ENCODE measurements at places on chromosomes 1 and 21.

- DNase-seq, result no peak
Observed at GRCh38 chr21:37566790-37567615, 200.4 kb downstream of the DYRK1A start.

- no peak for DNase-seq
Observed at GRCh38 chr21:29125191-29125590, 5.3 kb upstream of the MAP3K7CL start.

GRCh38 chr1:154773551-154773950 is 96.5 kb downstream of the KCNN3 start:
- no peak for DNase-seq

- DNase-seq, result no peak
Observed at GRCh38 chr21:28419811-28420210, 572.9 kb downstream of the LTN1 start.

DNA sequence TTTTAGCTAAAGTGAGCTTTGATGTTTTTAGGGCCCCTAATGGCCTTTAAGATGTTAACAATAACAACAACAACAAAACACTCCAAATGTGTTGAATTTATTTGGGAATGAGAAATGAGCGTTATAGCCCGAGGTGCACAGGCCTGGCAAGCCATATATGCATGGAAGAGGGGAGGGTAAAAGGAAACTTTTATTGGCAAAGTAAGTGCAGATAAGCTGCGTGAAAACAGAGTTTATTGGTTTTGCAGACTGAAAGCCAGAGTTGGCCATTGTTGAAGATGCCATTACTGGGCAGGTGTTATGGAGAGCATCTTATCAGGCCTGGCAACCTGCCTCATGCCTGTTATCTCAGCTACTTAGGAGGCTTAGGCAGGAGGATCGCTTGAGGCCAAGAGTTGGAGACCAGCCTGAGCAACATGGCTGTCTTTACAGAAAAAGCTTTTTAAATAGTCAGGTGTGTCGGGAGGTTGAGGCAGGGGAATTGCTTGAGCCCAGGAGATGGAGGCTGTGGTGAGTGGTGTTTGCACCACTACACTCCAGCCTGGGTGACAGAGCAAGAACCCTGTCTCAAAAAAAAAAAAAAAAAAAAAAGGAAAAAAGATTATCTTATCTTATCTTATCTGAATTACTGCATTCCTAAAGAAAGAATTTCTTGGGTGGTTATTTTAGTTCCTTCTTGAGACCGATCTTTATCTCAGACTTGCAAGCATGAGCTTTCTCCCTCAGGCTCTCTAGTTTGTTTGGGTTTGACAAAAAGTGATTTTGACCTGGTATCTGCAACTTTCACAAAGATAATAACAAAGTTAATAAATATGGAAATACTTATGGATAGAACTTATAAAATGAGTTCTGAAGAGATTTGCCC is 1.7 kb downstream of the PATJ start:
- no peak for DNase-seq

GRCh38 chr1:25107643-25108010 is 124.7 kb downstream of the SYF2 start:
- no peak for DNase-seq

GRCh38 chr21:46448108-46448507 is 10.6 kb upstream of the DIP2A start:
- DNase-seq, result no peak

DNA sequence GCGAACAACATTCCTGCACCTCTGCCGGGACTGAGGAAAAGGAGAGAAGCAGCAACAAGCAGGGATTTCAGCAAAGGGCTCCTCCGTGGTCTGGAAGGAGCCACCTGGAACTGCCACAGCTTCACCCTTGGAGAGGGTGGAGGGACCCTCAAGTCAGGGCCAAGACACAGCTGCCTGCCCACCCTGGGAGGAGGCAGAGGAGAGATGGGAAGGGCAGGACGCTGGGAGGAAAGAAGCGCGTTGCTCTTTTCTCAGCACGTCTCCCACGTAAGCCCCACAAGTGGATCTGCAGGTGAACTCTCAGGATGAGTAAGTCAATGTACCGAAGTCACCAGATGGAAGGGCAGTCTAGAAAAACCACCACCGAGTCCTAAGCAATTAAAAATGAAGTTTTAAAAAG is 39.6 kb downstream of the SLC19A1 start:
- no peak for DNase-seq

GRCh38 chr1:231337043-231337471 is 595 bp downstream of the EXOC8 start:
- DNase-seq, result no peak

DNA sequence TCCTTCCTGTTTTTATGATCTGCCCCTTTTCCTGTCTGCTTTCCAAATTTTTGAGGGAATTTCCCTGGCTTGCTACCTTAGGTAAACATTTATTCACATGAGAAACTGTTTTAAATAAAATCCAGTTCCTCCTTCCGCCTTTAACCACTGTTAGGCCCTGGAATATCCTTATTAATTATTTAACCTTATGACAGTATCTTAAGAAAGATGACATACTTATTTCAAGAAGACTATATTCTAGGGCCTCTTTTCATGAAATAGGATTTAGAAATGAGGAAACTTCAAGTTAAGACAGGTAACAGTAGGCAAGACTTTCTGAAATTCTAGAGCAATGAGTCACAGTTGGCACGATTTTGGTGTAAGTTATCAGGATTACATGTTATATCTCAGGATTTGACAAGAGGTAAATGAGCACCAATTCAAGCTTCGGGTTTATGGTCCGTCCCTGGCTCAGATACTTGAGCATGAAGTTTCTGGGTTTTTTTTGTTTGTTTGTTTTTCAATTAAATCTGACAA is 2.0 kb upstream of the TNFSF18 start:
- no peak for DNase-seq

GRCh38 chr1:59128239-59128736 is 168.6 kb upstream of the FGGY start:
- no peak for DNase-seq

DNA sequence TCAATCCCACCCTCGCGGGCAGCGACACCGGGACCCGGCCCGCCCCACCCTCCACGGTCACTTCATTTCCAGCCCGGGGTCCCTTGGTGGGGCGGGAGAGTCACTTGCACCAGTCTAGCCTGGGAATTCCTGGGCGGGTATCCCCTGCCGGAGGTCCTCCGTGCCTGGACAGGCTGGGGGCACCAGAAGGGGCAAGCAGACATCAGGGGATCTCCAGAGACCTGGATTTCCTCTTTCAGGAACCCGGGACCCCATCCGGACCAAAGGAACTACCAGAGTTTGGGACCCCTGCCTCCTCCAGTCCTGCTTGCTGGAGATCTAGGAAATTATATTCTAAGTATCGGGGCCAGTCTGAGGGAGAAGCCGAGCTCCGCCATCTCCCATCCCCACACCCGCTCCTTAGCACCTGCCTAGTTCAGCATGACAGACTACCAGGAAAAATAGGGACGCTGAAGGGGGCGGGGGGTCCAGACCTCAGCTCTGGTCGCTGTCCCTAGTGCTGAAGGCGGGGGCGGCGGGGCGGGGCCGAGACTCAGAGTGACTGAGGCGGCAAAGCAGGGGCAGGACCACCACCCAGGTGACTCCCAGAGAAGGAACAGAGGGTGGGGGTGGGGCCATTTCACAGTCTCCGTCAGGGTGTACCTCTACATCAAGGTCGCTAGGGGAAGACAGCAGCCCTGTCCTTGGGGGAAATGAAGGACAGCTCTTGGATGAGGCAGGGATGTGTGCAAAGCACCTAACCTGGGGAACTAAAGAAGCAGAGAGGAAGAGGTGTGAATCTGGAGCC is 832 bp downstream of the HCN3 start:
- peak; percentile 61 for DNase-seq

DNA sequence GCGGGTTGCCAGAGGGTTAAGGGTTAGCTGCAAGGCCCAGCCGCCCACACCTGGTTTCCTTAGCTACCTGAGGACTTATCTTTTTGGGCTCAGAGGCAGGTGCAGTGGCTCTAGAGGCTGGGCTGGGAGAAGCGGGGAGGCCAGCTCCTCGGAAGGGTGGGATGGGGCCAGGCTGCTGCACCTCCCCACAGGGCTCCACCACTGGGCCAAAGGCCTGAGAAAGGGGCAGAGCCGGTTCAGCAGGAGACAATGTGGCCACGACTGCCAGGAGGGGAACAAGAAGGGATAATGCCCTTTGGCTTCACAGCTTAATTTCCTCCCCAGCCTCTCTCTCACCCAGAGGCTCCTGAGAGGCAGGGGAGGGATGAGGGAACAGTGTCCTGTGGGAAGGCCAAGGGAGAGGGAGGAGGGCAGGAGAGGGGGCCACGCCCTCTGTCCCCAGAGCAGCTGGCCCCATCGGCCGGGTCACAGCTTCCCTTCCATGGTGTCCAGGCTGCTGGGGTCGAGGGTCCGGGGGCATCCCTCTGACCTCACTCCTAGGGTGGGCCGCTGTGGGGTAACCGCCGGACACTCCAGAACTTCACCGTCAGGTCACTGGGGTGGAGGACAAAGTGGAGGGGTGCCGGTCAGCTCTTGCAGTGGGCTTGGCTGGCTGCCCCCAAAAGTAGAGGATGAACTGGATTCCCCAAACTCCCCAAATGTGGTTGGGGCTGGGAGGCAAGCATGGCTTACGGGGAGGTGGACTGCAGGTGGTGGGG is 50.4 kb downstream of the KIF21B start:
- DNase-seq, result no peak

- DNase-seq, result no peak
Observed at GRCh38 chr1:30847358-30847972, 61.1 kb downstream of the SDC3 start.

DNA sequence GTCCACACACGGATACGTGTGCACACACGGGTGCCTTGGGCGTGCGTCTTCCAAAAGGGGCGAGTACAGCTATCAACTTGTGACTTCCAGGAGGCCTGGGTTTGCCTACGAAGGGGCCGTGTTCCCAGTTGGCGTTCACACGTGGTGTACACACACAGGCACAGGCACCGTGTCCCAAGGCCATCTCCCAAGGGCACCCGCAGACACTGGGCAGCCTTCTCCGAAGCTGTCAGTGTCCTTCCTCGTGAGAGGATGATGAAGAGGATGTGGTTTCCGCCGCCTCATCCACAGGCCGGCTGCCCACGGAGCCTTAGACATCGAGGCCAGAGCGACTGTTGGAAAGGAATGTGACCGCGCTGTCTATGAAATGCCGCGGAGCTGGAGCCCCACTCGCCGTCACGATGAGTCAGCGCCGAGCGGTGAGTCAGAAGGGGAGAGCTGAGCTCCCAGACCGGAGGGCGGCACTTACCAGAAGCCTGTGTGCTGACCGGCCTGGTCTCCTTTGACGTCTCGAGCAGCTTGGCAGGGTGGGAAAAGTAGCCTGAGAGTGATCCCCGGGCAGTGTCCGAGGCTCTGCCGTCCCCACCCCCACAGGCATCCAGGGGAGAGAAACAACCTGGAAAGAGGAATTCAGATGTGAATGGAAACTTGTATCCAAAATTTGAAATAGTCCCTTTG is 141.4 kb upstream of the ARHGEF16 start:
- DNase-seq, result peak; percentile 28

DNA sequence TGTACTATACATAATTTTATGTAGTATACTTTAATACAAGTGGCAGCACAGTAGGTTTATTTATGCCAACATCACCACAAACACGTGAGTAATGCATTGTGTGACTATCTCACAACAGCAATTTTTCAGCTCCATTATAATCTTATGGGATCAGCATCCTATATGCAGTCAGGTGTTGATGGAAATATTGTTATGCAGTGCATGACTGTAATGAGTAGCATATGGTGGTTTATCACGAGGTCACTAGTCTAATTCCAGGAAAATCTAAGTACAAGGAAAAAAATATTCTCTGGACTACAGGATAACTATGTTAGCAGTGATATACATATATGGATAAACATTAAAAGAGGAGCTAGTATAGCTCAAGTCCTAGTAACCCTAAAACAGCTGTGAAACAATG is 69.0 kb downstream of the ATP1B1 start:
- DNase-seq, result no peak

DNA sequence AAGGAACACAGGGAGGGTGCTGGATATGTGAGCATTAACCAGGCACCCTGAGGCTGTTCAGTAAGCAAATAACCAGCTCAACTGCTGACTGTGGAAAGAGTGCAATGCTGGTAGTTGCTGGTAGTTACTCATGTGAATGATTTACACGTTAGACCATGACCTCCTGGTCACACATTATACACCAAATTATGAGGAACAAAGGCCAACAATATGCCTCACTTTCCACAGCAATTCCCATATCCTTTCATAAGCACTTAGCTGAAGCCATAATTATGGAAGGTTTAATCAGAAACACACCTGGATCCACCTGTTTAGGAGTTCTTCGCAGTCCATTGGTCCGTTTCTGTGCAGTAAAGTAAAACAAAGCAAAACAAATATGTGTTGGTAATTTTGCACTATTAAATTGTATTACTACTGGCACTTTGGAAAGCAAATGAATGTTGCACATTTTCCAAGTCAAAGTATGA is 281.8 kb downstream of the VAV3 start:
- DNase-seq, result no peak

DNA sequence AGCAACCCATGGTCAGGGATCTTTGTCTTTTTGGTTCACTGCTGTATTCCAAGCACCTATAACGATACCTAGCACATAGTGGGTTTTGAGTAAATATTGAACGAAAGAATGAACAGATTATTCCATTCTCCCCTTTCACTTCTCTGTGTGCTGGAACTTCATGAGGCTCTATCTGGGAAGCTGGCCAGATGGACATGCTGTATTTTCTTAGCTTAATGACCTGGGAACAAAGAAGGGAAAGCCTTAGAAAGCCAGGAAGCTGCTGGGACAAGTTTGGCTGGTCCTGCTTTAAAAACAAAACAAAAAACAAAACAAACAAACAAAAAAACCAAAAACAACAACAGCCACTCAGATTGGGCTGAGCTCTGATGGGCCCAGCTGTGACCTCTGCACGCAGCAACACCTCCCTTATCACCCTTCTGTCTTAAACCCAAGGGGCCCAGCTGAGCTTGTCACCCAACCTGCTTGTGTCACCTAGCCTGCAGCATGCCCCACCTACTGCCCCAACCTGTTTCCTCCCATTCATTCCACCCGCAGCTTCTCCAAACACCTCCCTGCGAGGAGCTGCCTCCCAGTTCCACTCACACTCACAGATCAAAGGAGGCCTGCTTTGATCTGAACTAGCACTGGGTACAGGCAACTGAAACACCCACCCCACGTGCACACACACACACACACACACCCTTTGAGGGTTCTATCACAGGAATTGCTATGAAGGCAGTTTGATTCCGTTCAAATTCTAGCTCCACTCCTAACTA is 37.1 kb downstream of the SLC30A1 start:
- DNase-seq, result no peak

- no peak for DNase-seq
Observed at GRCh38 chr1:2508751-2509150, 17.6 kb downstream of the PANK4 start.

DNA sequence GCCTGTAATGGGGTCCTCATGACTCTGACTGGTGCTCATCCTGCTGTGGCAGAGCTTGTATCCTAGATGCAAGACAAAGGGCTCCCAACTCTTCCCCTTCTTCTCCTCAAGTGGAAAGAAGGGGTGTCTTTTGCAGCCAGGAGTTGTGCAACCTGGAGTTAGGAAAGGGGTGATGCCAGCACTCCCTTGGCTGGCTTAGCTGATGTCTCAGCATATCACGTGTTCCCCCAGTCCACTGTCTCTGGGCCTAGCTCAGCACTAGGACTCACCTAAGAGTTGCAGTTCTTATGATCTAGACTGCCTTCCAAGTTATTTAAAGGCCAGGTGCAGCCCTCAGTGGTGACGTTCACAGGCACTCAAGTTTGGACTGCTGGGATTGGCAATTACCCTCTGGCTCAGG is 146.2 kb upstream of the GORAB start:
- no peak for DNase-seq

Measured in activated CD4-positive, alpha-beta T cell treated with anti-CD3 and anti-CD28 coated beads for 24 hours (primary cell).